Astrocyte of the hippocampus (primary cell): ENCODE measurements at places on chromosomes 2 and 18.
A peak's percentile ranks its signal among the peaks of the same experiment; 100 is the strongest.

DNA sequence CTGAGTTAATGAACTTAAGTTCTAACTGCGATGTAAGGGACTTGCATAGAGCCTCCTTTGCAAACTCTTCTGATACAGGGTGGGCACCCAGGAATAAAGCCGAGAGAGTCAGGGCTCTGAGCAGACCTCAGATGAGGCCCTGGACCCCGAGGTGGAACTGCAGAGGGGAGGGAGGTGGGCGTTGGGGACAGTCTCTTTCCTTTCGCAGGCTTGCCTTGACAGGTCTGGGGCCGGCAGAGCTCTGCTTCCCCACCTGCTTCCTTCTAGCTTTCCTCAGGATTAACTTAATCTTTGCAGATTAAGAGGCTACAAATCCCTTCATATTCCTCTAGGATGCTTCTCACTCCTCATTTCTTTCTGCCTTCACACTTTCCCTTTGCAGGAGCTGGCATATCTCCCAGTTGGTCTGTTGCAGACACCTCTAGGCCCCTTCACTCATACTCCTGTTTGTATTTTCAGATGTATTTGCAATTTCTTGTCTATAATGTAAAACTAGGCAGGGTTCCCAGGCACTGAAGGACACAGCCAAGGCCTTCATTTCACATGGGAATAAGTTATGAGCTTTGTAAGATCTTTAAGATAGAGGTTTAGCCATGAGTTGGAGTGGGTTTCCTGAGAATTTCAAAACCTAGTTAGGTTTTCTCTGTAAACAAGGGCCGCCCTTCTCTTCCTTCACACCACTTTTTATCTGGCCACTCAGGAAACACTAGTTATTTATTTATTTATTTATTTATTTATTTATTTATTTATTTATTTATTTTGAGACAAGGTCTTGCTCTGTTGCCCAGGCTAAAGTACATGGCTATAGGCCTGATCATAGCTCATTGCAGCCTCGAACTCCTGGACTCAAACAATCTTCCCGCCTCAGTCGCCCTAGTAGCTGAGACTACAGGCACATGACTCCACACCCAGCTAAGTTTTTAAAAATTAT is 70.9 kb downstream of the MTCL1 start:
- no peak for DNase-seq

DNA sequence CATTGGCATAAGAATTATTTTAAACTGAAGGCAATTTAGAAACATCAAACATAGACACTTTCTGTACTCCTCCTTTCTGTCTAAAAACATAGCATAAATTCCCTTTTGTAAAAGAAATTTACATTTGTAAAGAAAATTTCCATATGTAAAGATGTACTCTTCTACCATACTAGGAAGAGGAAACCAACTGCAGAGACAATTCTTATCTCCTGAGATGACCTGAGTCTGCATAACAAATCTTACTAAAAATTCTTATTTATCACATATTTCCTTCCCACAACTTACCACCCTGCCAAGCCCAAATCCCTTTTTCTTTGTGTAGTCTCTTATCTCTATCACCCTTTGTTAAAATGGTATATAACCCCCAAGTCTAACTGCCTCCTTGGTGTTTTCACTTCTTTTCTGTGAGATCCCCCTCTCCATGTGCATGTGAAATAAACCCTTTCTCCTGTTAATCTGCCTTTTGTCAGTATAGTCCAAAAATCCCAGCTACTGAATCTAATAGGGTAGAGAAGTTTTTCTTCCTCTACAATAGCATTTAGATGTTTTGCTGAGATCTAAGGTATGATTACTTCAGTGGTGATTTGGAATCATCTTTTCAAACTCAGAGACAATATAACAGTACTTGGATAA is 81.0 kb downstream of the CHN1 start:
- no peak for DNase-seq

- no peak for DNase-seq
Observed at GRCh38 chr2:43486603-43487002, 109.2 kb downstream of the THADA start.

DNA sequence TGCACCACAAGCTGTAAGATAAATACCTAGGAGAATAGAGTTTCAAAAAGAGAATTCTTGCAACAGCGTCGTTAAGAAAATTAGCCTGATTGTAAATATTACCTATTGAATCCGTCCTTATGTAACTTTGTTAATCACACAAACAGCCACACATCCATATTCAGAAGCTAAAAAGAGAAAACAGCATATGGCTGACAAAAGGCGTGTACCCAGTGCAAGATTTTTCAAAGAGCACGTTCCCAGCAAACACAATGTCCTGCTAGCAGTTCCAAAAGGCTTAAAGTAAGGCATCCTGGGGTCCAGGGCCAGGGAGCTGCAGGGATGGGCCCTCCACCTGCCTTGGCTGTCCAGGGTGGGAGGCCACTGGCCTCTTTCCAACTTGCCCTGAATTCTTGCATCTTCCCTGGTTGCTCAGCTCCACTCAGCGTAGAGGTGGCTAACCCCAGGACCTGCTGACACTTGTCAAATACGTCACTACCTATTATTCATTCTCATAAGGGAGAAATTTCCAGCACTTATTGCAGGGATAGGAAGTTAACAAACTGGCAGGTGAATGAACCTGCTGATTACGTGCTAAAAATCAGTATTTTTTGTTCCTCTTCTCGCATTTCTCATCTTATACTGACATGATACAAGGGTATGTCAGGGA is 102.1 kb upstream of the NEDD4L start:
- no peak for DNase-seq

GRCh38 chr2:167192833-167193232 is 304.6 kb downstream of the XIRP2 start:
- peak; percentile 59 for DNase-seq

GRCh38 chr2:234694244-234695013 is 197.5 kb upstream of the ARL4C start:
- DNase-seq, result no peak

DNA sequence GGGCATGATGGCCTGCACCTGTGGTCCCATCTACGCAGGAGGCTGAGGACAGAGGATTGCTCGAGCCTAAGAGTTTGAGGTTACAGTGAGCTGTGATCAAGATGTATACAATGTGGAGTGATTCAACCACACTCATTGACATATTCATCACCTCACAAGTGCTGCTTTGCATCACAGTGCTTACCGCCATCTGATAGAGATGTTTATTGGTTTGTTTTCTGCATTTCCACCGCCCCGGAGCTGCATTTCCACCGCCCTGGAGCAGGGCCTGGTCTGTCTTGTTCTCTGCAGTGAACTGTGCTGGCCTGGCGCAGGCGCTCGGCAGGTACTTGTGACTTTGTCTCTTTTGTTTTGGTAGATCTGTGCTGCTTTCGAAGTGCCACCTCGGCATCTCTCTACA is 96.0 kb downstream of the SMAD7 start:
- DNase-seq, result no peak

DNA sequence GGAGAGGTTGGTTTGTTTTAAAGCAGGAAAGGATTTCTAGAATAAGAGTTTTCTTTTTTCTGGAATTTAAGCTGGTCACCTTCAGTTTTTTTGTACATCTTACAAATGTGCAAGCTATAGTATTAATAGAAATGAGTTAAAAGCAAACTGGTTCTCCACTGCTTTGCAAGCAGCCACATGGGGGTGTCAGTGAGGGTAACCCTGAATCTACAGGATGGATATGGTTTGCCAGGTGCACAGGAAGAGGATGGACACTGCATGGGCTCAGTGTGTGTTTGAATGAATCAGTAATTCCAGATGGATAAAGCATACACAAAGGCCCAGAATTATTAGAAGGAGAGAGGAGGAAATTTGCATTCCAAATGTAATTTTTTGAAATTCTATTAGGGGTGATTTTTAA is 89.0 kb downstream of the MAPRE2 start:
- DNase-seq, result no peak

DNA sequence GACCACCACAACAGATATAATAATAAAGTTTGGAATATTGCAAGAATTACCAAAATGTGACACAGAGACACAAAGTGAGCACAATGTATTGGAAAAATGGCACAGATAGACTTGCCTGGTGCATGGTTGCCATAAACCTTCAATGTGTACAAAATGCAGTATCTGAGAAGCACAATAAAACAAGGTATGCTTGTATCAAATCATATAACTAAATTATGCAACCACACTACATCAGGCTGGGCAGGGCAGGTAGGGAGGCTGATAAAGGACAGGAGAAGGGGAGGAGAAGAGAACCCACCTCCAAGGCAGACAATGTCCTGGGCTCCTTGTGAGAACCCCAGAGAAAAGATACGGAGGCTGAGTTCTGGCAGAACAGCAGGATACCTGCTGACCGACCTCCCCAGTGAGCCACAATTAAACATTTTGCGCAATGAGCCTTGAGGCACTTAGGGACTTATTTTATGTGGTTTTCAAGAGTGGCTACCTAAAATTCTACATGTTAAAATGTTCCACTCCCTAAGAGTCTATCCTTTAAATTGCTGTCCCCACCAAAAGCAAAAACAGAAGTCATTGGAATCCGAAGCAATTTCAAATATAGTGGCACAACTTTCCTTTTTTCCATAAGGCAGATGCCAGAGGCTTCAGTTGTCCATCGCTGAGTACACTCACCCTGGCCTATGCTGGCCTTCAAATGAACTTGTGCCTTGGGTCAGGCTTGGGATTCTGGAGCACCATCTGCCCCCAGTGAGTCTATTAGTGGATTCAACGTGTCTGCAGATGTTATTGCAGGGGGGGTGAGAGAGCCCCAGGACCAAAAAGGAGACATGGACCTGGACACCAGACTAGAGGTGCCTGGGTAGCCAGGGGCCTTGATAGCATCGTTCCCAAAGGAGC is 16.8 kb downstream of the WDFY1 start:
- DNase-seq, result no peak

DNA sequence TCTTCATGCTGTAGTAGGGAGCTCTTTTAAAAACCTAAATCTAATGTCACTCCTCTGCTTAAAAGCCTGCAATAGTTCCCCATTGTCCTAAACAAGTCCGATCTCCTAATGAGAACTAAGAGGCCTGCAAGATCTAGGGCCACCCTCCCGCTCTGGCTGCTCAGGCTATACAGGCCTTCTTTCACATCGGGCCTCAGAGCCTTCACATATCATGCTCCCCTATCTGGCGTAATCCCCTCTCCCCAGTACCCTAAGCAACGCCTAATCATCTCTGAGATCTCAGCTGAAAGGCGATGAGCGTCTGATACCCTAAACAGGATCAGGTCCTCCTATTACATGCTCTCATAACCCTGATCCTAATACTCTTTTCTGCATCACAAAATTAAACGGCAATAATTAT is 1.9 kb downstream of the MAP4K3 start:
- peak; percentile 44 for DNase-seq

GRCh38 chr2:42973726-42974125 is 181.3 kb upstream of the HAAO start:
- DNase-seq, result no peak

GRCh38 chr2:31859959-31860358 is 150.8 kb downstream of the MEMO1 start:
- no peak for DNase-seq

GRCh38 chr2:117128461-117128860 is 686.0 kb upstream of the DDX18 start:
- peak; percentile 46 for DNase-seq

GRCh38 chr2:160465002-160465401 is 28.6 kb downstream of the RBMS1 start:
- DNase-seq, result no peak

- DNase-seq, result no peak
Observed at GRCh38 chr2:25333981-25334380, 7.7 kb downstream of the DNMT3A start.

DNA sequence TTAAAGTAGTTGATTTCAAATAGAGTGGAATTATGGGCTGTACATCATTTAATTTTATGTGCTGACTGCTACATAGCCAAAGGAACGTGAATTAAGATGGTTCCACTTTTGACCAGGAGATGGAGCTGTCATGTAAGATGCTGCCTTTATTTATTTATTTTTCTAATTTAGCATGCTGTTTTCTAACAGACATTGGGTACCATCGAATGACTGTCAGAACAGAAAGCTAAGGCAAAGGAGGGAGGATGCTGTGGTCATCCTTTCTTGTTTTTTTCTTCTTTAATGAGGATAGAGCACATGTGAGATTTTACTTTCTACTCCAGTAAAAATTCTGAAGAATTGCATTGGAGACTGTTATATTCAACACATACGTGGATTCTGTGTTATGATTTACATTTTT is at the start of gene SCN2A:
TSS of gene SCN2A (plus strand) at position 185 of the 400 bp plus-strand sequence. CDS start 56,410 bp downstream, outside the sequence.
- peak; percentile 73 for DNase-seq

GRCh38 chr2:237177052-237177451 is 91.4 kb downstream of the COPS8 start:
- DNase-seq, result no peak

DNA sequence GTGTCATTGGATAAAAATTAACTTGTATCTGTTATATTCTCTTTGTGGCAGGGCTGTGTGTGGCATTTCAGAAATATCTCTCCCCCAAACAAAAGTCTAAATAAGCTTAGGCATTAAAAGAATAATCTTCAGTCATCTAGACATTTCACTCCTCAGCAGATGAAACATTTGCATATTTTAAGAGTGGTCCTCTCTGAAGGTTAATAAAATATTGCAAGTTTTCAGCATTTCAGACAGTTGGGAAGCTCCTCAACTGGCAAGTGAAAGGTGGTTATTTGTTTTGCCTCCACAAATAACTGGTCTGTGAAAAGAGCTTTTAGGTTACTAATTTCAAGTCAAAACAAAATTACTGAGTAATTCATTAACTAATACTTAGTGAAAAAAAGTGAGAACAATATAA is 462.6 kb downstream of the EPHA4 start:
- no peak for DNase-seq

DNA sequence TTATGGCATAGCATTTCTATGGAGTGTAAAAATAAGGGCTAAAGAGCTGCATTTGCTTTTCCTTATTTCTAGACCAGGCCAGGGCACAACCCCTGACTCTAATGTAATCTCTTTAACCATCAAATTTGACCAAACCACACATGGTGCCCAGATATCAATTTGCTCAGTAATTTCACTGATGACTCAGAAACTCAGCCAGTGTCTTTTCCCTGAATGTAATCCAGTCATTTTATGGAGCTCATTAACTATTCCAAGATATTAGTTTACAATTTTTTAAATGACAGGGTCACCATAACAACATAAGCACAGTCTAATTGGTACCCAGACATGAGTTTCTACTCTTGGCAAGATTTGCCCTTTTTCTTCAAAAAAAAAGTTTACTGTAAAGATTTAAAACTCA is 270.8 kb upstream of the AGAP1 start:
- no peak for DNase-seq

GRCh38 chr2:233336541-233336940 is 17.8 kb upstream of the DGKD start:
- no peak for DNase-seq

GRCh38 chr2:164456619-164457018 is 164.7 kb downstream of the GRB14 start:
- peak; percentile 64 for DNase-seq

DNA sequence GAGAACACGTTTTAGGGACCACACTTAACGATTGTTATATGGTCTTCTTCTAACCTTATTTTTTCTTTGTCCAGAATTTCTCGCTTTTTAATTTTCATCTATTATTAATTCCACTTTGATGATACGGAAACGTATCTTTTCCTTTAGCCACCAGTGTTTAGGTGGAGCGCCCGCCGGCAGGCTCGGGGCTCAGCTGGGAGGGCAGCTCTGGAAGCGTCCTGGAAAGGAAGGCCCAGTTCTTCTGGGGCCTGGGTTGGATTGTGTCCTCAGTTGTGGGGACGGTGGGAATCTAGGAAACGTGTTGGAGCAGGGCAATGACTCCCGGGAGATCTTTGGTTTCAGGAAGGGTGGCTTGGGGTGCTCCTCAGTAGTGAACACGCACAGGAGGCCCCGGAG is 19.4 kb upstream of the SOX11 start:
- no peak for DNase-seq
